GM13977 (cell line): ENCODE measurements at places on chromosomes 3 and 15.

DNA sequence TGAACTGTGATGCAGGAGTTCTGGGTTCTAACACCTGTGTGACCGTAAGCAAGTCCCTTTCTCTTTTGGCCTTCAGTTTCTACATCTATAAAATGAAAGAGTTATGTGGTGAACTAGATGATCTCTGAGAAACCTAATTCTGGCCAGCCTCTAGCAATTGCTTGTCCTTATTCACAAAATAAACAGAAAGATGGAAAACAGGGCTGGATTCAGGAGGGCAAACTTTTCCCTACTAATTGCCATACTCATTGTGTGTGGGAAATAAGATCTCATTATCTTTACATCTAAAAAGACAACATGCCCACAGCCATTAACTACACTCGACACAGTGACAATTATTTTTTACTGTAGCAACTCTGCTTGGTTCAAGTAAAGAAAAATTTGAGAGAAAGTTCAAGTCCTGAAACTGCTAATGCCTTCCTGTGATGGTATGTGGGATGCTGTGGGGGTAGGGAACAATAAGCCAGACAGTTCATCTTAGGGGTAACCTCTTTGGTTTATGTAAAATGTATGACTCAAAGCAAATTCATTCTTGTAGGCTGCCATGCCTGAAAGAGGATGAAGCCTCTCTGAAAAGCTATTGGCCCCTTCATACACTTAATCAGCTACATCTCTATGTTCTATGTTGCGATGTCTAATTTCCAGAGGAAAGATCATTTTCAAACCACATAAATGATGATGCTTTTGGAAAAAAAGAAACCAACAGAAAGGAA, 177.6 kb upstream of the BCL6 start:
- no peak for DNase-seq

DNA sequence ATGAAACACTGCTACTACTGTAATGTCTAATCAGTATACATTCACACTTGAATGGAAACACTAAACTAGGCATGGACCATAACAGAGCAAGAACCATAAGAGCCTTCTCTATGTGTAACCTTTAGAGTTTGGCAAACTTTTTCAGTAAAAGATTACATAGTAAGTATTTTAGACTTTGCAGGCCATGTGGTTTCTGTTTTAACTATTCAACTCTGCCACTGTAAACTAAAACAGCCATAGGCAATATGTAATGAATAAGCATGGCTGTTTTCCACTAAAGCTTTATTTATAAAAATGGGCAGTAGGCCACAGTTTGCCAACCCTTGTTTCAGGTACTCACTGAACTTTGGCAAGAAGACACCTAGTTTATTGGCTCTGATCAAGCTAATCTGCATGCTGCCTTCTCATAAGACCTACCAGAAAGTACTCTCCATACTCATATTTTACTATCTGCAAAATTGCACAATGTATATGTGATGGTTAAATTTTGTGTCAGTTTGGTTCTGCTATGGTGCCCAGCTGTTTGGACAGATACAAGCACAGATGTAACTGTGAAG, 46.0 kb downstream of the UACA start:
- DNase-seq = no peak

GRCh38 chr15:32933236-32933635, 215.4 kb downstream of the GREM1 start:
- DNase-seq = no peak

- DNase-seq = no peak
Measured at GRCh38 chr15:43887901-43888300, 61.1 kb downstream of the WDR76 start.

GRCh38 chr3:150527464-150528255, 18.6 kb downstream of the SERP1 start:
- no peak for DNase-seq

DNA sequence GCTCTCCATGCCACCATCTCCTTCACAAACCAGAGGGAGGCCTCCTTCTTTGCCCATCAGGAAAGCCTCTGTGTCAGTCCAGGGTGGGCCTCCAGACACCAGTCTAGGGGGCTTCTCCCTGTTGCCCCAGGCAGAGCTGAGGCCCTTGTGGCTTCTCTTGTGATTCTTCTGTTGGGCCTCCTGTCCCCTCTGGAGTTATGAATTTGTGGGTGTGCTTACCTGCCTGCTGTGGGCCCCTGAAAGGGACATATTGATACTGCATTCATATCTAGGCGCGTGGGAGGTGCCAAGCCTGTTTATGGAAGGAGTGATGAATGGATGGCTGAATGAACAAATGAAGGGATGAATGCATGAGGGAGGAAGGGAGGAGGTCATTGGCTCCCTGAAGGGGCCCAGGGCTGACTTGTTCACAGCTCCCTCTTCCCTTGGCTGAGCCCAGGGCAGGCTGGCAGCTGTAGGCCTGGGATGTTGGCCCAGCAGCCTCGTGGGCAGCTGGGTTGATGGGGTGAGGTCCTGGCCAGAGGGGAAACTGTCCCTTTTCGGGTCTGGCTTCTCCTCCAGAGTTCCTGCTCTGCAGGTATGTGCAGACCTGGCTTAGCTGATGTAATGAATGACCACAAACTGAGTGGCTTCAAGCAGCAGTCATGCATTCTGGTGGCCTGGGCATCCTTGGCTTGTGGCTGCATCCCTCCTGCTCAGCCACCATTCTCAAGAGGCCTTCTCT, 195.4 kb downstream of the GOLGA6L6 start:
- peak; percentile 34 for DNase-seq

GRCh38 chr15:101648356-101648755, 3.8 kb downstream of the TM2D3 start:
- DNase-seq = no peak

DNA sequence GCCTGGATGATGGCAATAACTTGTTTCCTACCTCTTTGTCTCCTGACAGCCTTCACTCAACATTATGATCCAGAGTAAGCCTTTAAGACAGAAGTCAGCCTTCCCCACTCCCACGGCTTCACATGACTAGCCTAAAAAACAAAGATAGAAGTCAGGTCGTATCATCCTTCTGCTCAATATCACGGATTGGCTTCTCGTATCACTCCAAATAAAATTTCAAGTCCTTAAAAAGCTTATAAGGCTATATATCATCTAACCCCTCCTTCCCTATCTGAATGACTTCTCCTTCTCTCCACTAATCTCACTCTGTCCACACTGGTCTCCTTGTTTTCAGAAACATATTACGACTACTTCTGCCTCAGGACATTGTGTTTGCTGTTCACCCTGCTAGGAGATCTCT, 47.7 kb upstream of the AP4E1 start:
- no peak for DNase-seq

GRCh38 chr15:90871139-90871715, 2.8 kb downstream of the FURIN start:
- DNase-seq = peak; percentile 65

- no peak for DNase-seq
Measured at GRCh38 chr3:148289159-148289558, 408.5 kb upstream of the AGTR1 start.

DNA sequence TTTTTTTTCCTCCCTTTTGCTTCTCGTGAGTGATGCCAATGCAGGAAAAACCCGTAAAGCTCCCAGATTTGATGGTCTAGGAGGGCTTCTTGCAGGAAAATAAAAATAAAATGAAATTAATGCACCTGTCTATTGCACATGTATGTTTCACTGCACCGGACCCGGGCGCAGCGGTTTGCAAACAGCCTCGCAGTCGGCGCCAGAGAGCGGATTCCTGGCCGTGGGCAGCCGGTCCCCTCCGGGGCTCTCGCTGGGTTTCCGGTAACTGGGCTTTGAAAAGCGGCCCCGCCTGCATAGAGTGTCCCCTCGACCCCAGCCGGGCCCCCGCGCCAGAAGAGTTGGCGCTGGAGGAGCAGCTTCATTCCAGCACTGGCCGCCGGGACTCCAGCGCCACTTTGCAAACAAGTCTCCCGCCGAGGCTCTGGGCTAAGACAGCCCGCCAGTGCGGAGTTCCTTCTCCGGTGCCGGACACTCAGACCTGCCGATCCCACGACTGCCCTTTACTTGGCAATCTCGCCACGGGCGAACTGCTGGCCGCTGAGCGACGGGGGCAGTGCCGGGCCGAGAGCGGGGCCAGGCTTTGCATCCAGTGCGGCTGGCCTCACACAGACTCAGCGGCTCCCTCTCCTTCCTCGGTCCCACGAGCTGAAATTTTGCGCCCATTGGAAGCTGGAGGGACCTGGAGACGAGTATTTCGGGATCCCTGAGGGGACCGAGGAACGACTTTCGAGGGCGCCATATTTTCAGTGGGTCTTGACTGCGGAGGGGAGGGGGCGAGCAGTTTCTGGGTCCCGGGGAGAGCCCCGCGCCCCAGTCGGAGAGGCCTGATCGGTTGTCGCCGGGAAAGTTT, 225.9 kb upstream of the C2CD4B start:
- peak; percentile 58 for DNase-seq

DNA sequence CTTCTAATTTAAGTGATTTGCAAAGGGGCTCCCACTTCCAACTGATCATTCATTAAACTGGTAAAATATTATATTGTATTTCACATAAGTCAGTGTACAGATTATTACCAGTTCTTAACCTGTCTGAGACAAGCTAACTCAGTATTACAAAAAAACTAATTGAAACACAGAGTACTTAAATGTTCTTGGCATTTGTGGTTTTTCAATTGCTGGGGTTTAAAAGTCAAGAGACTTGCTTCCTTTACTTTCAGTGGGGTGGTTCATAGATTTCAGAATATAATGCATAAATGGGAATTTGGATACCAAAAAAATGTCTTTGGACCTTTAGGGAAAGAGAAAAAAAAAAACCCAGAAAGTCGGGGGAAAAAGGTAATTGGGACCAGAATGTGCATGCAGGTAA, 85.0 kb downstream of the ATP10A start:
- no peak for DNase-seq

DNA sequence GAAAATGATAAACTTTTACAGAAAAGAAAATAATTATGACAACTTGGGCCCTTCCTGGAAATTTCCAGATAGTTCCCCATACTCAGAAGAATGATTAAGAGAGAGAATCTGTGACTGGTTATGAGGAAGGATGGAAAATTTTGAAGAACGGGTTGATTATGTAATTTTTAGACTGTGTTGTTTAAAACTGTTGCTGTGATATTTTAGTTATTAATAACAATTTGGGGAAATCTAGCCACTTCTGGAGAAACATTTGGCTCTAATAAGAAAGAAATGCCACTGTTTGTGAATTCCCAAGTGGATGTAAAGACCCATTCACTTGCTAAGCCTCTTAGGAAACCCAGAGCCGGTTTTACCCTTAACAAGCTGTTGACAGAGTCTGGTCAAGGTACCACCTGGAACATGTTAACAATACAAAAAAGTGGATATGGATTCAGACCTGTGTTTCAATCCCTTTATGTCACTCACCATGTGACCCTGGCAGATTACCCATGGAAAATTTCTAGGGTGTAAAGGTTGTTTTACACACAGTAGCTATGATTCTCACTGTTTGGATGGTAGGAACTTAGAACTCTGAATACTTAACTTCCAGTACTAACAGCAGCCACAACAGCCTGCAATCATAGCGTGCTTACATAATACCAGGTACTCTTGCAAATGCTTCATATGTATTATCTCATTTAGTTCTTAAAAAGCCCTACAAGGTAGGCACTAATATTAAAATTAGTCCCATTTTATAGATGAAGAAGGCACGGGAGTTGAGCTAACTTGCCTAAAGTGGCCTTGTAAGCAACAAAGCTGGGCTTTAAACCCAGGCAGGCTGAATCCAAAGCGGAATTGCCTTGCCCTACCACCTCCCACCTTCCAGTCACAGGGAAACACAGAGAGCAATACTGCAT, 32.0 kb downstream of the ZBTB38 start:
- DNase-seq = no peak

- no peak for DNase-seq
Measured at GRCh38 chr3:152121270-152121636, 147.5 kb upstream of the MBNL1 start.

DNA sequence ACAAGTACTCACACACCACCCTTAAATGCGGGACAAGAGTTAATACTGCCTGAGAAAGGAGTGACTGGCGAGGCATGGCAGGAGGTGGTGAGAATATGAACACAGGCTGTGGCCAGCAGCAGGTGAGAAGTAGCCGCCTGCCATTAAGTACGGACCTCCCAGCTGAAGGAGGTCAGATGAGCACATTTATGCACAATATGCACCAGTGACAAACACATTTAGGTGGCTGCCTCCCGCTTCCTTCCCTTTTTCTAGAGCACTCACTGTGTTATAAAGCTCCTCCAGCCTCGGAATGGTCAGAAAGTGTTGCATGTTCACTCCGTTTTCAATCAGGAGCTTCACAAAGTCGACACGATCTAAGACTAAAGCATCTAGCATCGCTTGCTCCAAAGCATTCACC, 52.4 kb downstream of the TRPM1 start:
- DNase-seq = no peak

DNA sequence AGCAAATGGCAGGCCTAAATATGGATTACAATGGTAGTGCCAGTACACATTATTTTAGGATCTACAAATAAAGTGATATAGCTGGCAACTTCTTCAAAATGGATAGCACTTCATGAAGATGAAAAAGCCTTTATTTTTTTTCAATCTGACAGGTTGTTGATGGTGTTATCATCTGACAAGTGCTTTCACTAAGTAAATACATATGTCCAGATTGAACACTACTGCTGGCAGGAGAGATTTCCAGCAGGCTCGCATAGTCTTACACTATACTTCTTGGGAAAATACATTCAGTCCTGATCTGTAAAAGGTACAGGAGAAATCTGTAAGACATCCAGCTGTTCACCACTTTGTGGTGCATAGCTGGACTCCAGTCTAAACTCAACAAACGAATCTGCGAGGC, 50.9 kb upstream of the ALCAM start:
- no peak for DNase-seq

- peak; percentile 82 for DNase-seq
Measured at GRCh38 chr3:11601446-11602238, 42.1 kb downstream of the VGLL4 start.

- DNase-seq = peak; percentile 50
Measured at GRCh38 chr3:148992027-148992634, 791 bp downstream of the GYG1 start.

DNA sequence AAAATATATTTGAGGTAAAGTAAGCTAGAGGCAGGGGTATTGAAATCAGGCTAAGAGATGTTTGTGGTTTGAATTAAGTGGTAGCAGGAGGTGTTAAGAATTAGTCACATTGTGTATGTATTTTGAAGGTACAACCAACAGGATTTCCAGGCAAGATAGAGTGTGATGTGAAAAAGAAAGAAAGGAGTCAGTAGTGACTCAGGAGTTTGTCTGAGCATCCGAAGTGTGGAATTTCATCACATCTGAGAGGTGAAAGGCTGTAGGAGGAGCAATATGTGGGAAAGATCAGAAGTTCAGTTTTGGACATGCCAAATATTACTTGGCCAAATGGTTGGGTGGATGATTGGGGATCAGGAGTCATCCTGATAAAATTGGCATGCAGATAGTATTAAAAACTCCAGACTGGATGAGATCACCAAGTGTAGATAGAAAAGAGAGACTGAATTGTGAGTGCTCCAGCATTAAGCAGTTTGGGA, 32.1 kb upstream of the EBLN2 start:
- DNase-seq = no peak

GRCh38 chr3:148883163-148883562, 18.1 kb downstream of the CPA3 start:
- no peak for DNase-seq

- DNase-seq = peak; percentile 20
Measured at GRCh38 chr15:44735482-44736180, 697 bp upstream of the TRIM69 start.
